NB4 (cell line): ENCODE measurements at places on chromosomes 5 and 9.

DNA sequence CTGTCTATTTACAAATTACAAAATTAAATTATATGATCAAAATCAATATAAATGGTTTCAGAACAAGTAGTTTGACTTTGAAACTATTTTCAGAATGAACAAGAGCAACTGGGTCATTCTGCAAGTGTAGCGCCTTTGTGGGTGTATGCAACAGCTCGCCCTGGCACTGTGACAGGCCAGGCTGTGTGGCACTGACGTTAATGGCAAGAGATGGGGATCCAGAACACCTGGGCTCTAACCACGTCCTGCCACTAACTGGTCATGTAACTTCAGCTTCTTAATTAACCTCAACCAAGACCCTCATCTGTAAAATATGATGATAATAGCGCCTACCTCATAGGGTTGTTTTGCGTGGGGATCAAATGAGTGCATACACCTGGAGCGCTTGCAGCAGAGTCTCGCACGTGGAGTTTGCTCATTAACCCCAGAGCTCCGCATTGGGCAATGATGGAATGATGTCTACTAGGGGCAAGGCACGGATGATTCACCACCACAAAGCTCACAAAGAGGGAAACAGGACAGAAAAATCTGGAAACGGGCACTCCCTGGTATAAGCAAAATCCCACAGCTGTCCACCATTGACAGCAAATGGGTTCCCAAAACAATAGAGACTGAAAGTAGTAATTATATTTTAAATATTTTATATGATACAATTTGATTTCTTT, 639.4 kb downstream of the SEMA5A start:
- DNase-seq = no peak

DNA sequence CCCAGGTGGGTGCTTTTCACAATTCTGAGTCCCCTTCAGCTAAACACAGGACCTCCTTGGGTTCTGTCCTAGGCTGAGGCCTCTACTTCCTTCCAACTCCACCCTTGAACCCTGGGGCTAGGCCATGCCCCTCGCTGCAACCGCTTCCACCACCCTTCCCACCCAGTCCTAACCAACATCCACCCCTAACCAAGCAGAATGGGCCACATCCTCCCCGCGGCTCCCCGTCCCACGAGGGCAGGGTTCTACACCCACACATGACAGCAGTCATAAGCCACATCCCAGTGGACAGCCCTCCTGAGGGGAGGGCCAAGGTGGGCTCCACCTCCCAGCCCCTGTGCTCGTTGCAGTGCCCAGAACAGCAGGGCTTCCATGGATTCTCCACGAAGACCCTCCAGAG, 65.8 kb downstream of the SHB start:
- DNase-seq = peak; percentile 37

GRCh38 chr9:3894772-3895171, 369.0 kb upstream of the RFX3 start:
- no peak for DNase-seq

- DNase-seq = no peak
Observed at GRCh38 chr5:5221724-5222123, 81.6 kb downstream of the ADAMTS16 start.

DNA sequence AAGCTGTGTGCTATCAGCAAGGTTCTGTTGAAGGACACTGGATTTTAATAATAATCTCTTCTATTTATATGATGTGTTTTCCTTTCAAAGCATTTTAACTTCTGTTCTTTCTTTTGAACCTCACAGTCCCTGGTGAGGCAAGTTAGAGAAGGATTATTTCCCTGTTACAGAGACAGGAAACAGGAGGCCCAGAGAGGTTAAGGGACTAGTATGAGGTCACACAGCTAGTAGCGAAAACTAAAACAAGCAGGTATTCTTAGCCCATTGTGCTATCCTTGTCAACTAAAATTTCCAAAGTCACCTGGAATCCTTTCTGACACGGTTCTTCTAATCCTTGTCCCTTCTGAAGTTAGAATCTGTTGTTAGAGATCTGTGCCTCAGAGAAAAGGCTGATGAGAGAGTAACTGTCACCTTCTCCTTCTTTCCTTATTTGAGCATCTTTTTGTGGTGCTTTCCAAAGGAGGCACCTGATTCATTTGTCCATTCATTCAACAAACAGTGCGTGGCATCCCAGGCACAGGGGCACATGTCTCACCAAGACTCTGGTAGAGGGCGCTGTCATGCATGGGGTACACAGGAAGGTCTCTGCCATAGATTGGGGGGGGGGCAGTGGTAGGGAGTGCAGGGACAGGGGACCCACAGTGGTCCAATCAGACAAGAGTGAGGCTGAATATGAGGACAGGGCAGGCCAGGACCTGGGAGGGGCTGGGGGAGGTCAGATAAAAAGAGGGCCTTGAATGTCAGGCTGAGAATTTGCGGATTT, 61.5 kb downstream of the CRB2 start:
- no peak for DNase-seq

DNA sequence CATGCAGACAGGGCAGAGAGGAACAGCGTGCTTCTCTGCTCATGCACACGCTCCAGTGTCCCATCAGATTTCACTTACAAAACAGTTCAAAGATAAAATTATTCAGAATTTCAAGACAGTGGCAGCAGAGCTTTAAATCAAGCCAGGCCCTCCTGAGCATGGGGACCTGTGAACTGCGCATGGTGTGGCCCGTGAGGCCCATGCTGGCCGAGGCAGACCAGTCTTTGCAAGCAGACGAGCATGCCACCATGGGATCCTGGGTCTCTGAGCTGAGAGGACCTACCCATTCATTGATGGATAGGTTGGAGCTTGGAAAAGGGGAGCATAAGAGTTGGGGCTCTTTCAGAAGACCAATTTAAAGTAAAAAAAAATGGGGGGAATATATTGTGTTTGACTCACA, 35.0 kb upstream of the SAP30L start:
- no peak for DNase-seq

GRCh38 chr9:77820293-77820954, 172.3 kb upstream of the GNA14 start:
- DNase-seq = peak; percentile 67

DNA sequence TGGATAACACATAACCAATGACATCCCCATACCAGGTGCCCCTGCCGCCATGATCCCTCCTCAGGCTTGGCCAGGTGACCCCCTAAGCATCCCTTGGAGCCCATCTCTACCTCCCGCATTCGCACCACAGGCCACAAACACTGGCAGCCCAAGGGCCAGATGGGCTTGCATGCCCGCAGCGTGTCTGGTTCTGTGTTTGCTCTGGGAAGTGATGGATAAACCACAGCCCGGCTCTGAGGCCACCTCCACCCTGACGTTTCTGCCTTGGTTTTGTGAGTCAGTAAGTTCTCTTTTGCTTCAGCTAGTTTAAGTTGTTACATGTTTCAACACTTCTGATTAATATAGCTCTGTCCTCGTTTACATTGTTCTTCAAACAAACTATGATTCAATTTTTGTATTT, 172.4 kb upstream of the PHYKPL start:
- no peak for DNase-seq

- no peak for DNase-seq
Observed at GRCh38 chr9:114938687-114939575, 8.5 kb upstream of the TNFSF8 start.

- no peak for DNase-seq
Observed at GRCh38 chr5:168607946-168608345, 28.8 kb upstream of the PANK3 start.

DNA sequence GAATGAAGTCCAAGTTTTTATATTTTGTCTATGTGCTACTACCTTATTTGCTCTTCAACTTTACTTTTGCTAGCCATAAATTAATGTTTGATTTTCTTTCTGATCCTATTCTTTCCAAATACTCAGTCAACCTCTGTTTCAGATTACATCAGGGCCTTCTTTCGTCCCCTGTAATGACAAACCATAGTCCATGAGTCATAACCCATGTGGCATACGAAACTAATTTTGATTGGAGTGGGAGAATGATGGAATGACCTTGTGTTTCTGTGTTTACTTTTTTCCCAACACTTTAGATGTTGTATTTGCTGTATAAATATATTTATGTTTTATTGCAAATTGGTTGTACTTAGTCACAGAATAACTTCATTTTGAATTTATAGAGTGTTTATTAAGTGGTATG, 1043.1 kb downstream of the DTWD2 start:
- DNase-seq = no peak

- DNase-seq = no peak
Observed at GRCh38 chr5:134510970-134511795, 14.3 kb upstream of the JADE2 start.

DNA sequence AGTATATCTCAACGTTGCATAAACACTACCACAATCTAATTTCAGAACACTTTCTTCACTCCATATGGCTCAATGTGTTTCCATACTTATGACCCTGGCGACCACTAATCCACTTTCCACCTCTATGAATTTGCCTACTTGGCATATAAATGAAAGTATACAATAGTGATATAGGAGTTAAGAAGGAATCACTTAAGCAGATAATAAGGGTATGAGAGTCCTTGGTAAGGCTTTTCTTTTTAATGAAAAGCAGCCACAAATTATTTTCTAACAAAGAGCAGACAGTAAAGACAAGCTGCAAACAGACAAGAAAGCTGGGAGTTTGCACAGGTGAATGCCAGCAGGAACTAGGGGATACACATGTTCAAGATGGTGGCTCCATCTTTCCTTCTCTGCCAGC, 615.1 kb upstream of the NUDT12 start:
- no peak for DNase-seq

- DNase-seq = no peak
Observed at GRCh38 chr9:133874060-133874657, 118.0 kb downstream of the VAV2 start.

DNA sequence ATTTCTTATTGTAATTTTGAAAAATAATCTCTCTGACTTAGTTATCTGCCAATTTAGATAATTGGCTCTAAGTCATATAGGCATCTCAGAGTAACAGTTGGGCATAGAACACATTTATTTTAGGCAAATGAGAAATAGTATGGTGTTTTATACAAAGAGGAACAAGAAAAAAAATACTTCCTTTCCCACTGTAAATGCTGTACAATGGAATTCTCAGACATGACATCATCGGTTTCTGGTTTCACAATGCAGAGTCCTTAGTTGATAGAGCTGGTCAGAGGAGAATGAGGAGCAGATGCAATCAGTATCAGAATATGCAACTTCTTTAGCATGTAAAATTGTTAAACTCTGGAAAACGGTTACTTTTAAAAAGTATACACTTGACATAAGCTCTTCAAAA, 49.4 kb downstream of the PLK2 start:
- DNase-seq = peak; percentile 40

DNA sequence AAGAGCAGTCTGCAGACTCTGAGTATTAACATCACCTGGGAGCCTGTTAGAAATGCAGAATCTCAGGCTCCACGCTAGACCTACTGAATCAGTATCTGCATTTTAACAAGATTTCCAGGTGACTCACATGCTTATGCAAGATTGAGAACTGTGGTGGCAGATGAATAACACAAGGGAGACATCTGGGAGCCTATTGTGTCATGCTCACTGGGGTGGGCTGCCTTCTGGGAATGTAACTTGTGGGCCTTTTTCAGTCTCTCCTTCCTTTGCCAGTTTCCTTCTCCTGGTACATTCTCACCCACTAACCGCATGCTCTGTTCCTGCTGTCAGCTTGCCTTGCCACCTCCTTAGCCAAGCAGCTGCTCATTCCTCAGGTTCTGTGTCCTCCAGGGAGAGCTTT, 176.6 kb upstream of the C9orf72 start:
- DNase-seq = no peak

DNA sequence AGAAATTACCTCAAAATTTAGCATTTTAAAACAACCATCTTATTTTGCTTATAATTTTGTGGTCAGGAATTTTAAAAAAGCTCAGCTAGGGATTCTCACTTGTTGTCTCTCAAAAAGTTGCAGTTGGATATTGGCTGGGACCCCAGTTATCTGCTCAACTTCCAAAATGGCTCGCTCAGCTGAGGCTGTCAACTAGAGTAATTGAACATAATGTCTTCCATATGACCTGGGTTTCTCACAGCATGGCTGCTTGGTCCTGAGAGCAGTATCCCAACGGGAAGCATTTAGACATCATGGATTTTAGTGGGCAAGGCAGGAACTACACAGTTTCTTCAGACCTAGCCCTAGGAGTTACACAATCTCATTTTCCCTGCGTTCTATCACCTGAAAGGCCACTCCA, 63.6 kb upstream of the SPEF2 start:
- DNase-seq = no peak

- peak; percentile 6 for DNase-seq
Observed at GRCh38 chr5:120252839-120253238, 211.3 kb upstream of the PRR16 start.

DNA sequence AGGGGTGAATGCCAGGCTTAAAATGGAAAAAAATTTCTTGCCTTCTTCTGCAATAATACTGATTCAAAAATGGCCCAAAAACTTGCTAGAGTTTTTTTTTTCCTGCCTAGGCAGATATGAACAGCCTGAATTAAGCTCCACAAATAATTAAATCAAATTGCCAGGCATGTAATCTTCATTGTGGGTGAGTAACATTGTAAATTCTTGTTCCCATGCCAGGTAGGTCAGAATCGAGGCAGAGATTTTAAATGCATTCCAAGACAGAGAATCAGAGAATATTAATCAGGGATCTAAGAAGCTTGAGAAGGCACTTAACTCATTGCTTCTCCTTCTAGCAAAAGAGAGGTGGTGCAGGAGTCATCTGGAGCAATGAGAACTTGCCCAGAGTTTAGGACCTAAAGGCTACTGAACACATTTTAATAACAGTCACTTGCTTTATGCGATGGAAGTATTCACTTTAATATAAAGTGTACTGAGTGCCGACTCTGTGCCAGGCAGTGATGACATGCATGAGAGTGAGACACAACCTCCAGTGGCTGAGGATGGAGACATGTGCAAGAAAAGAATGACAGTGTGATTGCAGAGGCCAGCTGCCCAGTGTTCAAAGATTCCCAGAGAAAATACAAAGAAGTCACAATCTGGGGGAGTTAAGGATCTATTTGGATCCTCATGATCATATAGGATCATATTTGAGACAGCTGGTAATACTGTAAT, 102.3 kb downstream of the APBA1 start:
- no peak for DNase-seq

GRCh38 chr5:162668926-162669325, 601.4 kb downstream of the GABRG2 start:
- no peak for DNase-seq

DNA sequence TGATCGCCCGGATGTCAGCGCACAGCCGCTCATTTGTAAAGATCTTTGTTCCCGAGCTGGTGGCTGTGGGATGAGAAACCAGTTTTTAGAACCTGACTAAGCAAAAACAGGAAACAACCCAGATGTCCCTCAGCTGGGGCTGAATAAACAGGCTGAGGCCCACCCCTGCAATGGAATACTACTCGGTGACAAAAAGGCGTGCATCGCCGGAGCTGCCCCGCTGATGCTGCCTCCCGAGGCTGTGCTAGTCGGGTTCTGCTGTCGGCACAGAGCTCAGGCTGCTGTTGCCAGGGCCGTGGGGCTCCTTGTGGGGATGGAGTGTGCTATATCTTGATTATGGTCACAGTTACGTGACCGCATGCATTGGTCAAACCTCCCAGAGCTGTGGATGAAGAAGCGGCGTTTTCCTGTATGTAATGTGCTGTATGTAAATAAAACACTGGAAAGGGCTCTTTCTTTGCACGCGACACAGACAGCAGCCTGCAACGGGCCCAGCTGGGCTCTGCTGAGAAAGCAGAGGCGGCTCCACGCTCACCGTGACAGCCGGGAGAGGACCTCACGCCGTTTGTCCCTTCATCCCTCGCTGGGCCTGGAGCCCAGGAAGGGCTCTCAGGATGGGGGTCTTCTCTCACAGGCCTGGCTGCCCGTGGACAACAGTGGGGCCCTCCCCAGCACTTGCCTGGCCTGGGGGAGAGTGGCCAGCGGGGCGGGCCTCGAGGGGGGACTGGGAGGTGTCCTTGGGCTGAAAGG, 51.5 kb upstream of the RNU6ATAC start:
- peak; percentile 95 for DNase-seq
